WTC11 (cell line): ENCODE measurements at places on chromosomes 5 and 9.

- no peak for DNase-seq
These were observed 15.5 kb upstream of the SLC36A3 start for GRCh38 chr5:151318850-151319732.

DNA sequence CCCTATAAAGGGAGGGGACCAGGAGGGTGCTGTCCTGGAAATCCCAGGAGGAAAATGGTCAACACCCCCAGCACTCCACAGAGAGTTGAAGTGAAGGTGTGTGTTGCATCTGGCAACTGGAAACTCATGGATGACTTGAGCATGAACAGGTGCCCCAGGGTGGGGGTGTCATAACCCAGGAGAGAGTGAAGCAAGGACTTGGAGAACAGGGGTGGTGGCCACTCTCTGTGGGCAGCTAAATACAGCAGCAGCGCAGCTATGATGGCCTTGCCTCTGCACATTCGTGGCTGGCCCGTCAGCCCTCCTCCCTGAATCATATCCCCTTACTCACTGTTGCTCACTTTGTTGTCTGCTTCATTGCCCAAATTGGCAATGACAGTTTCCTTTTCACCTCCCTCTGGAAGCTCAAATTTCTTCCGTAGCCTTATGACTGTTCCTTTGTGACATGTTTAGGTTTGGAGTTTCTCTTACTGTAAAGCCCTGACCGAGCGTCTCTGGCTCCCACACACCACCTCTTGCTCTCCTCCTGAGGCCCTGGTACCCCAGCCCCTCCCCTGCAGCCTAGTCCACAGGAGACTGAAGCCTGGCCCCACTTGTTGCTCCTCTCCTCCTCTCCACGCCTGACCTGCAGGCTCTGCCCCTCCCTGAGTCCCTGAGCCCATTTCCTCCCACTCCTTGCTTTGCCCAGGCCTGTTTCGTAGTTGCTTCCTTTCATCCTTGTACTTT is 185.8 kb downstream of the CD180 start:
- DNase-seq, result no peak

- no peak for DNase-seq
These were observed 220.1 kb downstream of the FAM114A2 start for GRCh38 chr5:153818626-153819025.

- no peak for DNase-seq
These were observed 79.9 kb downstream of the AOPEP start for GRCh38 chr9:94806307-94806893.

- no peak for DNase-seq
These were observed 188.0 kb downstream of the CARTPT start for GRCh38 chr5:71907001-71907588.

DNA sequence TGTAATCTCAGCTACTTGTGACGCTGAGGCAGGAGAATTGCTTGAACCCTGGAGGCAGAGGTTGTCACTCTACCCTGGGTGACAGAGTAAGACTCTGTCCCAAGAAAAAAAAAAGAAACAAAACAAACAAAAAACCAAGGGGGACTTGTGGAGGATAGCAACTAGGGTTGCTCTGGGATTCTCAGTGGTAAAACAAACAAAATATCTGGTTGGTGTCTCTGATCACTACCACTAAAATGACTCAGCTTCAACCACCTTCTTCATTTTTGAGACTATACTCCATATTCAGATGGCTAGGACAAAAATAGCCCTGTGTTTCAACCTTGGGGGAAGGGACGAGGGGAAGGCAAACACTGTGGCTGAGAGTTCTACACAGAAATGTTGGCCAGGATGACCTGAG is 110.3 kb downstream of the ARRDC3 start:
- no peak for DNase-seq

GRCh38 chr9:19281801-19282200 is 51.3 kb downstream of the DENND4C start:
- no peak for DNase-seq

- no peak for DNase-seq
These were observed 298.4 kb downstream of the TLE1 start for GRCh38 chr9:81390792-81391456.

- no peak for DNase-seq
These were observed 735.8 kb upstream of the WWC1 start for GRCh38 chr5:167555565-167556166.

GRCh38 chr5:171367424-171368370 is 20.0 kb upstream of the NPM1 start:
- no peak for DNase-seq

GRCh38 chr5:155878991-155879575 is 447.9 kb upstream of the SGCD start:
- no peak for DNase-seq

DNA sequence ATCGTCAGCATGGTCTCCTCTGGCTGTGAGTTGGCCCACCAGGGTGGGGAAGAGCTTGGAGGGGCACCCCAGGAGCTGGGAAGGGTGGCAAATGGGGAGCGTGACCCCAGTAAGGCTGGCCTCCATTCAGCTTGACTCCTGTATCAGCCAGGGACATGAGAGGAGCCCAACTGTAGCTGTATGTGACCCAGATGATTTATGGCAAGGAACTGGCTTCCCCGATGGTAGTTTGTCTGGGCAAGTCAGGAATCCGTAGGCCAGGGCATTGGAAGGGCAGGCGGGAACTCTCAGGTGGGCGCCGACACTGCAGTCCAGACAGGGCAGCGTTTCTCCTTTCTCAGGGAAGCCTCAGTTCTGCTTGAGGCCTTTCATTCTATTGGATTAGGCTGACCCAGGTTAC is 2.3 kb downstream of the SLC34A1 start:
- DNase-seq, result no peak

- DNase-seq, result no peak
These were observed 64.7 kb downstream of the GGTA1 start for GRCh38 chr9:121434969-121435368.

GRCh38 chr5:39697881-39698280 is 273.1 kb upstream of the DAB2 start:
- no peak for DNase-seq

- DNase-seq, result no peak
These were observed 89.6 kb downstream of the TAF11L14 start for GRCh38 chr5:17723876-17724275.

- no peak for DNase-seq
These were observed 146.1 kb downstream of the TMEM167A start for GRCh38 chr5:82931110-82931509.

GRCh38 chr9:4055032-4055431 is 244.8 kb downstream of the GLIS3 start:
- no peak for DNase-seq

- DNase-seq, result no peak
These were observed 460.7 kb upstream of the MEF2C start for GRCh38 chr5:89343666-89344065.

- DNase-seq, result no peak
These were observed 139.7 kb upstream of the PLCXD3 start for GRCh38 chr5:41650131-41650530.

- peak; percentile 12 for DNase-seq
These were observed 727 bp upstream of the ADRB2 start for GRCh38 chr5:148825716-148826052.

- DNase-seq, result no peak
These were observed 666 bp upstream of the TLR4 start for GRCh38 chr9:117703537-117703936.

GRCh38 chr5:96823900-96824380 is 16.2 kb upstream of the ERAP1 start:
- DNase-seq, result no peak

DNA sequence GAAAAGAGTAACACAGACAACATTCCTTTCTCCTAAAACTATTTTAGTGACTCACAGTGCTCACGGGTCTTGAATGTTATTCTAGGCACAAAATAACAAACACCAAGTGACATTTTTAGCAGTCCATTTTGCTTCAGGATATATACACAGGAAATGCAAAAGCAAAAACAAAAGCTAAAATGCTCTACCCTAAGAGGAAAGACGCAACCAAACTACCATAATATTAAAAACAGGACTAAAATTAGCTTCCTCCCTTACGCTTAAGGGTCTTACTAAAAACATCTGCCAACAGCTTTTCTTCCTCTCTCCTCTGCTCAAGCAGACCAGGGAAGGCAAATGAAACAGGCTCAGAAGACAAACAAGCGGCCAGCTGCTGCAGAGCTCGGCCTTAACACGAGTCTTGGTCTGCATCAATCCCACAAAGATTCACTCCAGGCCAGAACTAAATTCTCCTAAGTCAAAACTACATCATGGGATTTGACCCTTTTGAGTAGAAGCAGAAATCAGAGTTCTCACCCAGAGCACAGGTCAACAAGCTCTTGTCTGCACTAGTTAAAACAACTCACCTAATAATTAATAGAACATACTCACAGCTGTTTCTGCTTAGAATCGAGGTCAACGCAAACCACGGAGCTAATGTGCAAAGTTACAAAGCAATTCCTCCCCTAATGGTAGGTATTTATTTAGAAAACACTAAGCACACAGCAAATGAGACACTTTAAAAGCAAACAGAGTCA is 62.3 kb downstream of the RAPGEF1 start:
- no peak for DNase-seq

DNA sequence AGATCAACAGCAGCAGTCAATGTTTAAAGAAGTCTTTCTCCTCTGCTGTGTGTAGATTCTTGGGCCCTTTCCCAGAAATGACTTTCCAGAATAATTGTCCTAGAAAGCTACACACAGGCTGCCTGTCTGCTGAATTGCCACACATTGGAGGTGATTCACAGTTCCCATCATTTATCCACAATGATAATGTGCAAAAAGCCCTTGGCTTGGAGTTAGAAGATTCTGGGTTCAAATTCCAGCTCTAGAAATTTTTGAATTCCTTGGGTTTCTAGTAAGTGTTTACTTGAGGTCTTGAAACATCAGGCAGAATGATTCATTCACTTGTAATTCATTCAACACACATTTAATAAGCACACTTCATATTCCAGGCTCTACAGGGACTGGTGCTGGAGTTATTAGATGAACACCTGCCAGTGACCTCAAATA is 28.6 kb upstream of the EPB41L4B start:
- DNase-seq, result no peak

DNA sequence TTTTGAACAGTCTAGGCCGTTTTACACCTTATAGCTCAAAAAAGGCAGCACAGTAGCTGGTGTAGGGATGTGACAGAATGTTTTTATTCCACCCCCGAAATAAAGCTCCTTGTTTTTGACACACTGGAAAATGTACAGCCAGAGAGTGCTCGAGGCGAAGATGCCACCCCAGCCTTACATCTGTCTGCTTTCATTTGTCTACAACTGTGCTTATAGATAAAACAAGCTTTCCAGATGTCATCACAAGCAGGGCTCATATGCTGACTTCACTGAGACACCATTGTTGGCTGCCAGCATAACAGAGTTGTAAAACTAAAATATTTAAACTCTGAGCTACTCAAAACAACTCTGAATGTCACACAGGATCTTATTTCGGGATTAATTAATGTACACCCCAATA is 386.3 kb downstream of the BNC2 start:
- no peak for DNase-seq

DNA sequence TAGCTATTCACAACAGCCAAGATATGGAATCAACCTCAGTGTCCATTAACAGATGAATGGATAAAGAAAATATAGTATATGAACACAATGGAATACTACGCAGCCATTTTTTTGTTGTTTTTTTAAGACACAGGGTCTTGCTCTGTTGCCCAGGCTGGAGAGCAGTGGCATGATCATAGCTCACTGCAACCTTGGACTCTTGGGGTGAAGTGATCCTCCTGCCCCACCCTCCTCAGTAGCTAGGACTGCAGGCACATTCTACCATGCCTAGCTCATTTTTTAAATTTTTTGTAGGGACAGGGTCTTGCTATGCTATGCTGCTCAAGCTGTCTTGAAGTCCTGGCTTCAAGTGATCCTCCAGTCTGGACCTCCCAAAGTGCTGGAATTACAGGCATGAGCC is 38.5 kb downstream of the CERT1 start:
- DNase-seq, result no peak

- peak; percentile 65 for DNase-seq
These were observed at the start of gene LMX1B for GRCh38 chr9:126613651-126614050. TSS of gene LMX1B (plus strand) at chr9:126613928. CDS start at chr9:126614450, 522 bp downstream.

DNA sequence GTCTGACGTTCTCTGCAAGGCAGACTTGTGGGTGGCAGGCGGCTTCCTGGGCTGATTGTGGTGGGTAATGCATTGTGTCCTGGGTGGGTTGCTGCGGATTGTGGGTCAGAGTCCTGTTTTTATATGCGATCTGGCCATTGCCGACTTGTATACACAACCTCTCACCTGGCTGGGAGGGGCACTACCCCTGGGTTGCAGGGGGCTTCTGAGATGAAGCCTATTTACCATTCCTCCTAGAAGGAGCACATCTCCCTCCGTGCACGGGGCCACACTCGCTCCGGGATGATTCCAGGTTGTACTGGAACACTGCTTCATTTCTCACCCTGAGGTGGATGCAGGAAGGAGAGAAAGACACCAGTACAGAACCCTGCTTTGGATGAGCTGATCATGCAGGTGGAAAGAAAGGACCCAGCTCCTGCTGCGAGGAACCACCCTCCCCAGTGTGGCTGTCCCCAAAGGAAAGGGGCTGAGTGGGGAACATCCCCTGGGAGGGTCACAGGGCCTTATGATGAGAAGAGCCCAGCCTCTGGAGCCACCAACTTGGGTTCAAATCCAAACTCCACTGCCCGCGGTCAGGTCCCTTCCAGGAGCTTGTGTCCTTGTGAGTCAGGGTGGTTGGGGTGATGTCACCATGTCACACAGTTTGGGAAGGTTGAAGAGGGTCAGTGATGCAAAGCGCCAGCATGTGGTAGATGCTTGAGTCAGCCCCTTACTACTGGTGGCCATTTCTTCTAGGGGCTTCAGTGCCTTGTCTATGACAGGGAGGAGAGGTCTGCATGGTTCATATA is 151.8 kb upstream of the COL5A1 start:
- no peak for DNase-seq

- no peak for DNase-seq
These were observed 118.9 kb upstream of the NFIB start for GRCh38 chr9:14432666-14433350.

- DNase-seq, result no peak
These were observed 31.2 kb downstream of the SEMA4D start for GRCh38 chr9:89466451-89467277.

DNA sequence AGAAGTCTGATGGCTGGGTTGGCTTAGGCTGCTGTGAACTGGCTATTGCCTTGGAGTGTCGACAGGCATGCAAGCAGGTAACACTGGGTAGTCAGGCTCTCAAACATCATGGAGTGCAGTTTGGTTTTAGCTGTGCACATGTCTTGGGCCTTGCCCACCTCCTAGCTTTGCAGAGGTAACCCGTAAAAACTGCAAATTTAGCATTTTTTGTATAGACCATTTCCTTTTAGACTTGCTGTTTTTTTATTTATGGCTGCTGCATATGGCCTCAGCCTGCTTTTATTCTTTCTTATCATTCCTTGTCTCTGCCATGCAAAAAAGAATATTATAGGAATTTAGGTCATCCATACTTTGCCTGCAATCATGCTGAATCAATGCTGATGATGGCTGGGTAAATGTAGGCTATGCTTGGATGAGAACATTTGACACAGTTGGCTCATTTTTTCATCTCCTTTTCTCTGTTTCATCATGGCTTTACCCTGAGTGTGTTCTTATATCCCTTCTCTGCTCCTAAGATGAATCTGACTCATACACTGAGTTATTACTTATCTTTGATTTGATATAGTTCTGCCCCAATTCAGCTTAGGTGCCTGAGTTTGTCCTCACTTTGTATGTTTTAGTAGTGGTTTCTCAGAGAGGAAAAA is 27.2 kb downstream of the RECK start:
- DNase-seq, result no peak

GRCh38 chr5:75648712-75649111 is 37.5 kb downstream of the ANKDD1B start:
- no peak for DNase-seq

- no peak for DNase-seq
These were observed 608.4 kb downstream of the TLE1 start for GRCh38 chr9:81080900-81081299.

GRCh38 chr9:137113385-137114159 is 961 bp downstream of the DPP7 start:
- DNase-seq, result no peak
